ENCODE measurements at places on chromosomes 6 and 20. TPM values are rescaled to one million over a fixed set of nuclear protein-coding genes. Genes with fewer than 3 reads are reported as not detected.

The SYCP2 gene
- total RNA-seq: 6.9 TPM

The LGSN gene
- total RNA-seq: not detected

DNA sequence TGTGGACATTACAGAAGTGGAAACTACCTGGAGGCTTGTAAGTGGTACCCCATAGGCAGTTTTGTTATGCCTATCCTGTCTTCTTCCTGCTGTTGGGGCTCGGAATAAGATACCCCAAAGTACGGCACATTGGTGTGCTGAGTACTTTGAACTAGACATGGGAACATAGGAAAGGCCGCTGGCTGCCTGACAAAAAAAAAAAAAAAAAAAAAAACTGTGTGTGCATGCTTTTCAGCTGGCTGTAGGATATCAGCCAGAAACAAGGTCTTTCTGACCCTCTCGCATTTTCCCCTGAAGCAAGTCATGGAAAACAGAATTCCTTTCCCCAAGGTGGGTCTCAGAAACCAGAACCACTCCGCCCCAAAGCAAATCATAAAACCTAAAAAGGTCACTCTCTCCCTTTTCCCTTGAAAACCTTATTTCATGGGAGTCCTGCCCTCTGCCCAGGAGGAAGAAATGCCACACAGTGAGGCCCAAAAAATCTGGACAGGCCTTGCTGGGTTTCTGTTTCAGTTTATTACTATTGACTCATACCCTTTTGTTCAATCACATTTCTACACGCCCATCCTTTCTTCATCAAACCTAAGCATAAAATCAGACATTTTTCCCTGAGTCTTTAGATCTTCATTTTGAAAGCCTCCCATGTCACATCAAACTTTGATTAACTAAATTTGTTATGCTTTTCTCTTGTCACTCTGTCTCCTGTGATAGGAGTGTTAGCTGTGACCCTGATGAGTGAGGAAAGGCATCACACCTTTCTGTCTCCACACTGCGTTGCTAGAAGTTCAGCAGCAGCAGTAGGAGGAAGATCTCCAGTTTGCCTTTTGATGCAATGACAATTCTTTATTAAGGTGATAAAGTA, 17.2 kb downstream of the SLC2A12 start:
- no peak for DNase-seq

DNA sequence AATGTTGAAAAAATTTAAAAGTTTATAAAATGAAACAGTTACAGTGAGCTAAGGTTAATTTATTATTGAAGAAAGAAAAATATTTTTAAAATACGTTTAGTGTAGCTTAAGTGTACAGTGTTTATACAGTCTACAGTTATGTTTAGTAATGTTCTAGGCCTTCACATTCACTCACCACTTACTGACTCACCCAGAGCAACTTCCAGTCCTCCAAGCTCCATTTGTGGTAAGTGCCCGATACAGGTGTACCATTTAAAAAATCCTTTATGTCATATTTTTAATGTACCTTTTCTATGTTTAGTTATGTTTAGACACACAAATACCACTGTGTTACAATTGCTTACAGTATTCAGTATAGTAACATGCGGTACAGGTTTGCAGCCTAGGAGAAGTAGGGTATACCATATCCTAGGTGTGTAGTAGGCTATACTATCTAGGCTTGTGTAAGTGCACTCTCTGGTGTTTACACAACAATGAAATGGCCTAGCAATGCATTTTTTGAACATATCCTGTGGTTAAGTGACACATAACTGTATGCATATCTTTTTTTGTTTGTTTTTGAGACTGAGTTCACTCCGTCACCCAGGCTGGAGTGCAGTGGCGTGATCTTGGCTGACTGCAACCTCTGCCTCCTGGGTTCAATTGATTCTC, 26.3 kb downstream of the FLRT3 start:
- DNase-seq: no peak

- peak; percentile 61 for DNase-seq
Observed at GRCh38 chr20:46144432-46145025, 26.4 kb downstream of the CD40 start.

The PLTP gene
- total RNA-seq: 70.0 TPM

The LTB gene
- total RNA-seq: not detected

DNA sequence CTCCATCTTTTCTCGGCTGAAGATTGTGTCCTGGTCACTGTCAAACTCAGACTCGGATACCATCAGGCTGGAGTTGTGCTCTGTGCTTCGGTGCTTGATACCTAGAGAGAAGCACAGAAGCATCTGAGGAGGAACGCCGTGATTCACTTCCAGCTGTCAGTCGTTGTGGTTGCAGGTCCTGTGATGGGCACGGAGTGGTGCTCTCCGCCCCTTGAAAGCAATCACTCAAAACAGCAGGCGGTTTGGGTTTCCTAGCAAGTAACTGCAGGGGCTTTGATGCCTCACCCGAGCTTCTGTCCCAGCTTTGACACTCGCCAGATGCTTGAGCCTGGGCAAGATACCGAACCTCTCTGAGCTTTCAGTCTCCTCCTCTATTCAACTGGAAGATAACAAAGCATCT, 52.5 kb downstream of the ALDH5A1 start:
- DNase-seq: no peak

The TNF gene
- total RNA-seq: not detected

- DNase-seq: no peak
Observed at GRCh38 chr20:35985806-35986205, 17.4 kb downstream of the CNBD2 start.

DNA sequence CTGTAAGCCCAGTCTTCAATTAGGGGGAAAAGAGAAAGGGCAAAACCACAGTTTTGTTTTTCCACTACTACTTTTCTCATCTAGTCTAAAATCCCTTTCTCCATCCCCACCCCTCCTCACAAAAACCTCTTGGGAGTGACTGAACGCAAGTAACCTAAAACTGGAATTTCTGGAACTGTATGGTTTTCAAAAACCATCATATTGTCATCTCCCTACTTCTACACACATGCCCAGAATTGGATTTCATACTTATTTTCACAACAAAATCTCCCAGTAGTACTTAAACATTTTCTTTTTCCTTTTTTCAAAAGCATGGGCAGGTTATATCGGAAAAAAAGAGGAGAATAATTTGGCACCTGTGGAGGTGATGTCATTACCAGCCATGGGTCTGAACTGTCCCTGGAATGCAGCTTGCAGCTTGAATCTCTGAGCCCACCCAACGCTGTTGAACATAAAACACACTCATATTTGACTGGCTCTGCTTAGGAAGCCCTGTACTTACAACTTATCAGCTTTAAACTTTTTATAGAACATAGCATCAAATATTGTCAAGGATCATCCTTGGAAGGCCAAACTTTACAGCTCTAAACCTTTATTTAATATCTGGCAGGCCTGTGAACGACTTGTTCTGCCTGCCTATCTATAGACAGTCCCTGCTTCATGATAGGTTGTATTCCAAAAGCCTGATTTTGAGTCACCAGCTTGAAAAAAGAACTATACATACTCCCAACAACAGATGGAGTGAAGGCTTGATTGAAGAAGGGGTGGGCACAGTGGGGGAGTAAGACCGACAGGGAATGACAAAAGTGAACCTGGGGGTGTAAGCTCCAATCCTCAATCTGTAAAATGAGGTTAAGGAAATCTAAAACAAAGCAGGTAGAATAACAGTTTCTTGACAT, 59.3 kb downstream of the EPB41L2 start:
- no peak for DNase-seq

DNA sequence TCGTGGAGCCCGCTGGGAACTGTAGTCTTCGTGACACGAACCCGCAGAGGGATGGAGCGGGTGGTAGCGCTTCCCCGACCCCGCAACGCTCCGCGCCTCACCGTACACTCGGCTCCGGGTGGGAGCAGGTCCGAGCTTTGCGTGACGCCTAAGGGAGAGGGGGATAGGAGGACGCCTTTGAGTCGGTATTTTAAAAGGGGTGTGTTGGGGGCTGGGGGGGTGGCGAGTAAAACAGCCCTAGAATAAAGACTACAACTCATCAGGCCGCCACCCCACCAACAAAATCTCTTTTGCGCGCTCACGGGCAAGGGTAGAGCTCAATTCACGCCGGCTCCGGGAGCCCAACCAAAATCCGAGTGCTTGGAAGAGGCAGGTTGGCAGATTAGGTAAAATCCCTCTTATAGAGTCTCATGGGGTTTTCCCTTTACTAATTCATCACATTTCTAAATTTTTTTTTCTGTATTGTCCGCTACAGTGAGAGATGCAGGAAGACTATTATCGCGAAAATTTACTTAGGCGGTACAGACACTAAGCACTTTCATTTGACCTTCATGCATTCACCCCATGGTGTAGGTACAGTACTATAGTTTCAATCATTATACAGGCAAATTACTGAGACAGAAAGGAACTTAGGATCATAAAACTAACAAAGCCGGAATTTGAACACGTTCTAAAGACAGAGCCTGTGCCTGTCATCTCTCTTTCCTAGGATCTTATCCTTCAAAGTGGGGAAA, 706 bp upstream of the SNX14 start:
- DNase-seq: peak; percentile 55

DNA sequence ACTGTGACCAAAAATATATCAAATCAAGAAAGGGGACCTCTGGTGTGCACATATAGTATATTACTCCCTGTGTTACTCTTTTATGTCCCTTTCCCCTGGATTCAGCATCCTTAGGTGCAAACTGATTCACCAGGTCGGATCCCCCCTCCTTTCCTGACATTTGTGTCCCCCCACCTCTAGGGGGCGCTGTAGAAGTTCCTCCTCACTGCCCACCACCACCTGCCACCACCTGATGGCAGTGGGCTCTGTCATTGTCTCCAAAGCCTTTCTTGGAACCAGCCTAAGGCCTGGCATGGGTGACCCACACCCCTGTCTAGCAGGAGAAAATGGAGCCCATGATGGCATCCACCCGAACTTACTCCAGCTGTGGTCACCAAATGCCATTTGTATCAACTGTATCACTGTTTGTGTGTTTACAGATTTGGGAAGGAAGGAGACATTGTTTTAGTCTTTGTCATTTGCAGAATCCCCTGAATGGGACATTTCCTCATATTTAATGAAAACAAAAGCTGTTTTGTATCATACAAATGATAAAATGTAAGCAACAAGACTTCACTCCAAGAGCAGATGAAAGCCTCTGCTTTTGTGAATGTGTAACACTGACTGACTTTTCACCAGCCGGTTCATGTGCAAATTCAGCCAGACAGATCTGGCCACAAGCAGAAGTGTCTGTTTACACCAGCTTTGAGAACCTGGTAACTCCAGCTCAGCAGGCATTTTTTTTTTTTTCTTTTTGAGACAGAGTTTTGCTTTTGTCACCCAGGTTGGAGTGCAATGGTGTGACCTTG, 66.2 kb downstream of the ARMC2 start:
- no peak for DNase-seq

The OLIG3 gene
- total RNA-seq: not detected

DNA sequence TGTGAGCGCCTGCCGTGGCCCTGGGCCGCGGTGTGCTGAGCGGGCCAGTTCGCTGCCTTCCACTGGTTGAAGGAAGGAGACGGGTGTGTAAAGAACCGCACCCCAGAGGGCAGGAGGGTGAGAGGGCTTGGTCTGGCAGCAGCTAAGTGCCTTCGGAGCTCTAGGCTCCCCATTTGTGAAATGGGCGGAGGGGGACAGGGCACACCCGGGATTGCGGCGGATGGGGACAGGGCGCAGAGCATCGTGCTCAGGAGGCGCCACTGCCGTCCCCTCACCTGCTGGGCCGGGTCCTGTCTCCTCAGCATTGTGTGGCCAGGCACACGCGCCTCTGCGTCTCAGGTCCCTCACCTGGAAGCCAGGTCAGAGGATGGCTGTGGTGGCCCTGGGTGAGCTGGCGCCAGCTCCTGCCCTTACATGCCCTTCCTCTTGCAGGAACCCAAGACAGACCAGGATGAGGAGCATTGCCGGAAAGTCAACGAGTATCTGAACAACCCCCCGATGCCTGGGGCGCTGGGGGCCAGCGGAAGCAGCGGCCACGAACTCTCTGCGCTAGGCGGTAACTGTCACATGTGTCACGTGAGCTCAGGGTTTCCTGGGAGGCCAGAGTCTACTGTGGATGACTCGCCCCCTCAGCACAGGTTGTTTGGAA, 3.1 kb downstream of the ADRM1 start:
- DNase-seq: no peak

DNA sequence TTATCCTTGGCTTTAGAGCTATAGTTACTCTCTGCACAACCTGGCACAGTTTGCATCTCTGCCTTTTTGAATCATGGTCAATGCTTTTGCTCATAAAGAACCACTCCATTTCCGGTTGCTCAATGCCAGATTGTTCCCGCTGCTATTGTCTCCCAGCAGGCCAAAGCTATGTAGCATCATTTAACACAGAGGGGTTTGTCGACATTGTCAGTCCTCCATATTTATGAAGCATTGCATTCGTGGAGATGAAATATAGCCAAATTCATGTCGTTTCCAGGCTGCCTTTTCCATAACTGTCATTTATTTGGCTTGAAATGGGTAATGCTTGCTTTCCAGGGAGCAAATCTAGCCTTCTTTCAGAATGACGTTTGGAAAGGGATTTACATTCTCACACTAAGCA, 598.8 kb downstream of the EPHA7 start:
- DNase-seq: no peak

GRCh38 chr6:95548188-95548786, 29.0 kb upstream of the MANEA start:
- DNase-seq: no peak

- no peak for DNase-seq
Observed at GRCh38 chr6:128029826-128030225, 129.0 kb upstream of the THEMIS start.

The MUC22 gene
- total RNA-seq: not detected

The C20orf141 gene
- total RNA-seq: not detected

- no peak for DNase-seq
Observed at GRCh38 chr20:53176134-53176533, 204.0 kb downstream of the TSHZ2 start.

GRCh38 chr6:49849213-49849907, 17.0 kb downstream of the CRISP1 start:
- no peak for DNase-seq

GRCh38 chr20:51703400-51704287, 64.5 kb downstream of the ATP9A start:
- DNase-seq: no peak

GRCh38 chr6:162290846-162291465, 436.6 kb downstream of the PRKN start:
- no peak for DNase-seq

The TGM3 gene
- total RNA-seq: not detected

- peak; percentile 43 for DNase-seq
Observed at GRCh38 chr6:34237722-34238584, 1.3 kb downstream of the HMGA1 start.

- no peak for DNase-seq
Observed at GRCh38 chr6:32436995-32437836, 2.5 kb upstream of the HLA-DRA start.

DNA sequence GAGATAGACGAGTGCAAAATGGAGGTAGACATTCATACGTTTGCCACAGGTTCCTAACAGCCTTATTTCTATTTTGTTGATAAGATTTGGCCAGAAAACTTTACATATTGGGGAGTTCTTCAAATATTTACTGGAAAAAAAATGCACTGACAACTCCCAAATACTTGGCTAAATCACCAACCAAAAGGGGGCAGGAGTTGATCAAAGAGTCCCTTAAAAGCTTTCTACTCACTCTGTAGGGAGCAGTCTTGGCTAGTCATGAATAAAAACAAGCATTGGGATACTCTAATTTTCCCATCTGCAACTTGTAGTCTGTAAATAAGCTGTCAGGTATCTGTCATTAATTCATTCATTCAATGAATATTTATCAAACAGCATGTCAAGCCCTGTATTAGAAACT, 18.4 kb downstream of the TENT5A start:
- no peak for DNase-seq

- DNase-seq: peak; percentile 82
Observed at GRCh38 chr20:57087102-57087501, 179.3 kb downstream of the BMP7 start.

- no peak for DNase-seq
Observed at GRCh38 chr6:113763876-113764275, 93.3 kb upstream of the MARCKS start.

The GABRR1 gene
- total RNA-seq: not detected
